ENCODE measurements at places on chromosomes 1 and 21. TPM values are rescaled to one million over a fixed set of nuclear protein-coding genes. Genes with fewer than 3 reads are reported as not detected.
A peak's percentile ranks its signal among the peaks of the same experiment; 100 is the strongest.

GRCh38 chr1:205936311-205936710 is 6.9 kb downstream of the SLC26A9 start:
- no peak for DNase-seq

DNA sequence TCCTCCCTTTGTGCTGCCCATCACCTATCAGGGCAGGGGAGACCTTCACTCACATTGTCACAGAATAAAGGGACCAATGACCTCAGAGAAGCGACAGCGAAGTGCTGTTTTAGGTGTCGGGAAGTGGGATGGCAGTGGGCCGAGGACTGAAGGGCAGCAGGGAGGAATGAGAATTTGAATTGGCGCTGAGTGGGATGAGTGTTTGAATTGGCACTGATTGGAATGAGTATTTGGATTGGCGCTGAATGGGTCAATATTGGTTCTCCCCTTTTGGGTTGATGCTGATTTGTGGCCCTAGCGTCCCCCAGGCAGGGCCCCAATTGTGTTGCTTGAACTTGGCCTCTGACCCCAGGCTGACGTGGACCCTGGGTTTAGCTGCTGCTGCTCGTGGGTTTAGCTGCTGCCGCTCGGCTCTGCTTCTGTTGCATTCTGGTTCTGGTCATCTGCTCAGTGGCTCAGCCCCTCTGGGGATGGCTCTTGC is 12.4 kb upstream of the UMODL1 start:
- no peak for DNase-seq

DNA sequence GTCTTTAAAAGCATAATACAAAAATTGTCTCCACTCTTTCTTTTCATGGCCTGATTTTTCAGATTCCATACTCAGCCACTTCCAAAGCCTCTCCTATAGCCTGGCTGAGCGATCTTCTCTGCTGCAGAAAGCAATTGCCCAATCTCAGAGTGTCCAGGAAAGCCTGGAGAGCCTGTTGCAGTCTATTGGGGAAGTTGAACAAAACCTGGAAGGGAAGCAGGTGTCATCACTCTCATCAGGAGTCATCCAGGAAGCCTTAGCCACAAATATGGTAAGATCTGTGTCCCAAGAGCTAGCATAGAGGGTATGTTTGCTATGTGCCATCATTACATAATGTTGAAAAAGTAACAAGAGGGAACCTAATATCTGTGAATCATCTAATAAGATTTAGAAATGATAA is 130.7 kb upstream of the BMP8A start:
- no peak for DNase-seq

DNA sequence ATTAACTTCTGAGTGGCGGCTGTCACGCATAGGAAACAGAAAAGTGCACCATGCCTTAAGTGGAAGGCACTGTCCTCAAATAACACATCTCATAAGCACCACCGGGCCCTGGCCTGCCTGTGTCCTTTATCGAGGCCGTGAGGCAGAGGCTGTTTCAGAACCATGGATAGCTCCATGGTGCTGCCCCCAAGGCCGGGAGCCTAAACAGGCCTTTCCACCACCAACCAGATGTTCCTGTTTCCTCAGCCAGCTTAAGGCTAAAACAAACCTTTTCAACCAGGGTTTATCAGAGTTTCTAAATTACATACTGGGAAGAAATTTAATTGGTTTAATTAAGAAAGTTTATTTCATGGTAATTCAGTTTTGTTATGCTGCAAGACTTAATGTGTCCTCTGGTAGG is 114.4 kb downstream of the DMRTA2 start:
- no peak for DNase-seq

Gene DENND2C
- 8.8 TPM for total RNA-seq

Gene FAM167B
- 2.1 TPM for total RNA-seq

DNA sequence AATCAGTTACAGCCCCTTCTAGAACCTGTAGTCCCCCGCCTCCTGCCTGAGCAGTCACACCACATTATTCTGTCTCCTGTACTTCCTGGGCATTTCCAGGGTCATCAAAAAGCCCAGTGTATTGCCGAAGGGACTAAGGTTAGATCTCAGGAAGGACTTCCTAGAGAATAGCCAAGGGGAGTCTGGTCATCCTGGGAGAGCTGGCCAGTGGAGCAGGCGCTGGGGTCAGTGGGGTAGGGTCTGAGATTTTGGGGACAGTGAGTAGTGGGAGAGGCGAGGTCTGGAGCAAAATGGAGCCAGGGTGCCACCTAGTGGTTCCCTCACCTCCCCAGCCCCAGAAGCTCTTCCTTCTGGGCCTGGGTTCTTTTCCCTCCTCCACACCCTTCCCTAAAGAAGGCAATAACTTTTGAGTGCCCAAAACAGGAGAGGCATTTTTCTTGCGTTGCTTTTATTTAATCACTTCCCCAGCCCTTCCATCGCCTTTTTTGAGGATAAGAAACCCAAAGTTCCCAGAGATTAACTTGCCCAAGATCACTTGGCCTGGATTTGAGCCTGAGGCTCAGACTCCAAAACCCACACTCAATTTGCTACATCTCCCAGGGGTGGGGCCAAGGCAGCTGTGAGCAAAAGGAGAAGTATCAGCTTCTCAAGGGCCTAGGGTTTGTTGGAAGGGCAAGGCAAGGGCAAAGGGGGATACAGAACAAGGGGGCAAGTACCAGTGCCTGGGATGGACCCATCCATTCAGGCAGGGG is 7.3 kb upstream of the PMVK start:
- DNase-seq = no peak

Gene REN
- total RNA-seq = 0.69 TPM

GRCh38 chr21:20760221-20760620 is 238.0 kb upstream of the NCAM2 start:
- DNase-seq = no peak

DNA sequence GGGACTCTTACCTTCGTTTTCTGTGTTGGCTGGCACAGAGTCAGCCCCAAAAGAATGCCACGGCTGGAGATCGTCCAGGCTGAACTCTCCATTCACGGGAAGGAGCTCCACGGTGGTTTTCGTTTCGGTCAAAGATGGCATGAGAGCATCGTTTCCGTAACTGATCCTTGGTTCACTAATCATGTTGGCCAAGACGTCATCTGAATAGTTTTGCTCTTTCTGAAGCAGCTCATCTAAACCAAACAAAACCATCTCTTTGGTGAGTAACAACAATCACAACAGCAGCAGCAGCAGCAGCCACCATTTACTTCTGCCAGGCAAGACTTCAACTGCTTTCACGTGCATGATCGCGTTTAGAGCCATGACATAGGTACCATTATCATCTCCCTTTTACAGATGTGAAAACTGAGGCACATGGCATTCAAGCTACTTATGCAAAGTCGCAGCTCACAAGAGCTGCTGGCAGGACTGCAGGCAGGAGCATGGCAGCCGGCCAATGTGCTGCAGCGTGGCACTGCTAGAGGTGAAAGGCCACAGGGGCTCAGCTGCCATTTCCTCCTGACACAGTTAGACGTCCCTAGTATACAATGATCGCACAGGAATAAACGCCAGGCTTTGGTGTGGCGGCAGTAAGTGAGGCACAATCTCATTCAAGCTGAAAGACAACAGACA is 177.1 kb downstream of the GABPA start:
- no peak for DNase-seq

Gene KLHL17
- total RNA-seq = 42.2 TPM

DNA sequence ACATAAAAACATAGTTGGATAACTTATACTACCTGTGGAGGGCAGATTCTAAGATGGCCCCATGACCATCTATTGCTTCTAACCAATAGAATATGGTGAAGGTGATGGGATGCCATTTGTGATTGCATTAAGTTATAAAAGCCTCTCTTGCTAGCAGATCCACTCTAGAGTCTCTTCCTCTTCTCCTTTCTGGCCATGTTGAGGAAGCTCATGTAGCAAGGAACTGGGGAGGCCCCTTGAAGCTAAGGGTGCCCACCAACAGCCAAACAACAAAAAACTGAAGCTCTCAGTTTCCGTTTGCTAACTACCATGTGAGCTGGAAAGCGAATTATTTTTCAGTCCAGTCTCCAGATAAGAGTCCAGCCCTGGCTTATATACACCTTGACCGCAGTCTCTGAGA is 16.0 kb upstream of the AGO1 start:
- no peak for DNase-seq

GRCh38 chr1:16922466-16922865 is 735 bp downstream of the CROCC start:
- no peak for DNase-seq

GRCh38 chr1:5239911-5240310 is 585.5 kb downstream of the AJAP1 start:
- DNase-seq = no peak

Gene KCNQ4
- total RNA-seq = 0.85 TPM

- no peak for DNase-seq
Observed at GRCh38 chr1:6521536-6521935, 30.1 kb upstream of the PLEKHG5 start.

GRCh38 chr21:42570841-42571387 is 57.3 kb downstream of the SLC37A1 start:
- no peak for DNase-seq

Gene RCSD1
- 0.75 TPM for total RNA-seq

DNA sequence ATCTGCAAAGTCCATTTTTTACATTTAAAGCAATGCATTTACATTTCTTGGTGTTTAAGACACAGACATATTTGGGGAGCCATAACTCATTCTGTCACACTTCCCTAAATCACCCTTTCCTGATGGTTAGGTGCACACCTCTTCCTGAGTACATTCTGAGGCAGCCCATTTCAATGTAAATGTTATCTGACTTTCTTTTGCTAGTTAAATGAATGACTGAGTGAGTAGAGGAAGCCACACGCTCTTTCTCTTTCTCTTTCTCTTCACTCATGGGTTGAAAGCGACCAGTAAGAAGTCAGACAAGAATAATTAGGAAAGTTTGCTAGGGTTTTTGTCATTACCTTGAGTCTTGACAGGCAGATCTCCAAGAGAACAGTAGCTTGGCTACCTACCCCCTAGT is 143.1 kb downstream of the S1PR1 start:
- no peak for DNase-seq

GRCh38 chr1:7690076-7690475 is 81.0 kb upstream of the VAMP3 start:
- no peak for DNase-seq

DNA sequence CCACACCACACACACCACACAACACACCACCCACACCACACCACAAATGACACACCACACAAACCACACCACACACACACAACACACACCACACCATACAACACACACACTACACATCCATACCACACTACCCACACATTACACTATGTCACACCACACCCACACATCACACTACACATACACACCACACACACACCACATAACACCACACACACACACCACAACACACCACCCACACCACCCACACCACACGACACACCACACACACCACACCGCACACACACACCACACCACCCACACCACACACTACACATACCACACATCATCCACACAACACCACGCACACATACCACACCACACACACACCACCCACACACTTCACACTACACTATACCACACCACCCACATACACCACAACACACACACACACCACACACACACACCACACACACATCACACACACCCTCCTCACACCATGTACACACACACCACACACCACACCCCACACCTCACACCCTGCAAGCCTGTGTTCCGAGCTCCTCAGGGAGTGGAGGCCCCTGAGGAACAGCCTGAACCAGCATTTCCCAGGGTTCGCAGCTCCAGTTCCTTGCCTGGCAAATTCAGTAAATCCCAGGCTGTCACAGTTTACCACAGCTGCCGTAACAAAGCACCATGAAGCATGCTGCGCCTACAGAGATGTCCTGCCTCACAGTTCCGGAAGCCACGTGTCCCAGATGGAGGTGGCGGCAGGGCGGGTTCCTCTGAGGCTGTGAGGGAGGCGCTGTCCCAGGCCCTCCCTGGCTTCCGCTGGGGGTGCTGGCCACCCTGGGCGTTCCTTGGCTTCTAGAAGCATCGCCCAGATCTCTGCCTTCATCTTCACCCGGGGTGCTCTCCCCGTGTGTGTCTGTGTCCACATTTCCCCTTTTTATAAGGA is 69.8 kb upstream of the ATP5PO start:
- DNase-seq = no peak

DNA sequence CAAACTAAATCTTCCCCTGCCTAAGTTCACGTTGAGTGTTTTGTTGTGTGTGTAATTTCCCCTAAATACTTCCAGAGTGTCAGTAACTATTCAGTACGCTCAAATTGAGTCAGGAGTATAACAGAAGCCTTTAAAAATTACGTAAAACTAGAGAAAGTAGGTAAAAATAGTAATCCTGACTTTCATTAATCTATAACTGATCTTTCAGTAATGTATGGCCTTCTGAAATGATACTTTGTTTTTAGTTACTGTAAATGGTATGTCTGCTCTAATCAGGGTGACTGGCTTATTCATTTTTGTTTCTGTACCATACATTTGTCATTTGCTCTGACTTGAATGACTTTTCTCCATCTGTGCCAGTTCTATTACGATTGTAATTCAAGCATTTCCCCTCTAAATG is 29.4 kb downstream of the MIER1 start:
- no peak for DNase-seq

- DNase-seq = peak; percentile 78
Observed at GRCh38 chr1:17494114-17494729, 45.3 kb upstream of the ARHGEF10L start.

GRCh38 chr1:5680600-5680999 is 311.6 kb downstream of the NPHP4 start:
- DNase-seq = no peak

Gene RIPPLY3
- 0.93 TPM for total RNA-seq

- DNase-seq = no peak
Observed at GRCh38 chr1:18828224-18828623, 31.2 kb downstream of the TAS1R2 start.

- no peak for DNase-seq
Observed at GRCh38 chr1:214402613-214403083, 121.7 kb downstream of the SMYD2 start.

Gene ZNF683
- not detected for total RNA-seq

Gene MTHFR
- total RNA-seq = 30.1 TPM

DNA sequence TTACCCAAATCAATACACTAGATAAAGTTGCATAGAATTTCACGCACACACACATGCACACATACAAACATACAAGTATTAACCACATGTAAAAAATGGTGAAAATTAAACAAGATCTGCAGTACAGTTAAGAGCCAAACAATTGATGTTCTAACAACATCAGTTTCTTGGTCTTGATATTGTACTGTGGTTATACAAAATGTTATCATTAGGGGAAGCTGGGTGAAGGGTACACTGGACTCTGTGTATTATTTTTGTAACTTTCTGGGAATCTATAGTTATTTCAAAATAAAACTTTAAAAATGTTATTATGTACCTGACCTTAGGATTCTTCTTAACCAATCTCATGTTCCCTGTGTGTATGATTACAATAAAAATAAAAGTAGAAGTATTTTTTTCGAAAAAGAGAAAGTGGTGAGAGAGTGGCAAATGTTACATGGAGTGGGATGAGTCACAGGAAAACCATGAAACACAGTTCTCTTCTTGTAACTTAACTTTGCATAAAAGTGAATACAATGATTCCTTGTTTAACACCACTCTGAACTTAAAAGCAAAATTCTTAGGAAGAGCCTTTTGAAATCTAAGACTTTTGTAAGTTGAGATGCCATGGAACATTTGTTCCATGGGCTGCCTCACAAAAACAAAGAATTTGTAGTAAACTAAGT is 101.6 kb upstream of the RUNX1 start:
- no peak for DNase-seq

Gene SHISA4
- 5.0 TPM for total RNA-seq

Measured in type B pancreatic cell (in vitro differentiated cells).